ENCODE measurements at places on chromosomes 16 and 17. TPM values are rescaled to one million over a fixed set of nuclear protein-coding genes. Genes with fewer than 3 reads are reported as not detected.

DNA sequence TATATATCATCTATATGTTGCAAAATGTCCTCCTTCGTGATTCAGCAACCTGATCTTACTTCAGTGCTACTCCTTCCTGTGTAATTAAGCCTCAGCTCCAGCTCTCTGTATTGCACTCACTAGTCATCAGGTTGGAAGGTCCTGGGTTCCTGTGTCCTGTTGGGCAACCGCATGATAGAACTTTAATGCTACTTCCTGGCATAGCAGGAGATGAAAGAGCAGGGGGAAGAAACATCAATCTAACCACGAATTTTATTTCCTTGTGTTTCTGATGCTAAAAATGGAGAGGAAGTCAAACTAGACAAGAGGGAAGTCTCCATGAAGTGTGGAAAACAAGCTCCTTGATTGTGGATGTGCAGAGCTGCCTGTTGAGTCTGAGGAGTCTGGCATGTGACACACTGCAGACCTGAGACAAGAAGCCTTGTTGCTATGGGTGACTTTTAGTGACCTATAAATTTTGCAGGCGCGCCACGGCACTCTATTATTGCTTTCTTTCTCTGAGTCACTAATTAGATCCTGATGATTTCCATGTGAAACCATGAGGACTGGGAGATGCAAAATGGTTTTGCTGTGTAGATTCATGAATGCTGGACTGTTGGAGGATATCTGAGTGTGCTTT lies 25.6 kb downstream of the IGSF6 start:
- no peak for DNase-seq

- DNase-seq = no peak
These were observed 50.1 kb downstream of the GSG1L start for GRCh38 chr16:28013392-28013791.

GRCh38 chr17:13016881-13017654 lies 759 bp downstream of the ELAC2 start:
- DNase-seq = no peak

DNA sequence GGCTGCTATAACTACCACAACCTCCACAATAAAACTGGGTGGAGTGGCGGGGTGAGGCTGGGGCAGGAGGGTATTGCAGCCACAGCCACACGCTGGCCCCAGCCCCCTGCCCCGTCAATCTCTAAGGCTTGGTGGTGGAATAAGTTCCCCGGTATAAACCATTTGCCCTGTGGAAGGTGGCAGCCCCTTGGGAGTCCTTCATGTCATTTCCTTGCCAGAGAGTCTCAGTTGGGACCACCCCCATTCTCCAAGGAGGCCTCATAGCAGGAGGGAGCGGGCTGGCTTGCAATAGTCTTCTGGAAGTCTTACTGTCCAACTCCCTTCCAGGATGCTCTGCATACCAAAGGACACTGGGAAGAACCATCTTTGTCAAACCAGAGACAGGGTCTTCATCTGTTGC lies 19.4 kb downstream of the CD300A start:
- no peak for DNase-seq

- DNase-seq = no peak
These were observed 31.3 kb downstream of the NLRC5 start for GRCh38 chr16:57020651-57021050.

GRCh38 chr17:48544349-48545021 lies 424 bp downstream of the HOXB2 start:
- DNase-seq = peak; percentile 17

DNA sequence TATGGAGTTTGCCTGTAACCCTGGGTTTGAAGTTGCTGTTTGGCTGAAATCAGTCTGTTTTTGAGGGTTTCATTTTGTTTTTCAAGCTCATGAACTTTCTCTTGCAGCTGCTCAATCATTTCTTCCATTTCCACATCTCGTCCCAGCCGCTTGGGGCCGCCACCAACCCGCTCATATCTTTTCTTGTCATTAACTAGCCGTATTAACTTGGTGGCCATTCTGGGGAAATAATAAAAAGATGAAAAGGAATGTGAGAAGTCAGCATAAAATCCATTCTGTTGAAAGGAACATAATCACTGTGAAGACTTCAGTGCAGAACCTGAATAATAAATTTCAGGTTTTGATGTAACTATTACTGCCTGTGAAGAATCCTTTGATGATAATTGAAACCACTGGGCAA lies 11.5 kb downstream of the RPGRIP1L start:
- no peak for DNase-seq

DNA sequence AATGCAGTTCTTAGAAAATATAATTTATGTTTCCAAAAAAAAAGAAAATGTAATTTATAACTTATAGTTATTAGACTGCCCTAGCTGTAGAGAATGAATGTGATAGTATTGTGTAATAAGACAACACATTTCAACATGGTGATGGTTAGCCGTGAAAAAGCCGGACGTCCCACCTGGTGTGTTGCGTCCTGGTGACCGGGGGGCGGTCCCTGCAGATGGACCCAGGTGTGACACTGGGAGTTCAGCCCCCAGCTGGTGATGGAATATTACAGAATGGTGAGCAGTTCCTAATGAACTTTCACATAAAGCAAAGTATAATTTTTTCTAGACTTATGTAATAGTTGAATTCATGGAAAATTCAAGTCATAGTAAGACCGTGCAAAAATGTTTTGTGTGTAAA lies 132.8 kb downstream of the LAT start:
- no peak for DNase-seq

DNA sequence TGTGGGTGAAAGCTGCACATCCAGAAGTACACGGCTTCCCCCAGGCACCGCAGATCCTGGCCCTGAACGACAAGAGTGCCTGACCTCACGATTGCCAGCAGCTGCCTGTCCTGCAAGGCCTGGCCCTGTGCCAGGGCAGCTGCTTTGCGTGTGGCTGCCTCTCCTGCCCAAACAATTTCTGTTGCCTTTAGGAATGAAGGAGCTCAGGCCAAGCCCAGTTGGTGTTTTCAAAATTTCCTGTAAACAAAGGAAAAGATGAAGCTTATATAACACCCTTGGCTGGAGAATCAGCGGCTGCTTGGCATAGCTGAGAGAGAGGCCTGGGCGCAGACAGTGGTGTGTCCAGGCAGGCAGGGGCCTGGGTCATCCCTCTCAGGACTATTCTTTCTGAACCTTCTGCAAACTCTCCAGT lies 11.7 kb upstream of the SLC47A2 start:
- DNase-seq = peak; percentile 88

- DNase-seq = no peak
These were observed 139.5 kb downstream of the BCAS3 start for GRCh38 chr17:60817192-60817591.

DNA sequence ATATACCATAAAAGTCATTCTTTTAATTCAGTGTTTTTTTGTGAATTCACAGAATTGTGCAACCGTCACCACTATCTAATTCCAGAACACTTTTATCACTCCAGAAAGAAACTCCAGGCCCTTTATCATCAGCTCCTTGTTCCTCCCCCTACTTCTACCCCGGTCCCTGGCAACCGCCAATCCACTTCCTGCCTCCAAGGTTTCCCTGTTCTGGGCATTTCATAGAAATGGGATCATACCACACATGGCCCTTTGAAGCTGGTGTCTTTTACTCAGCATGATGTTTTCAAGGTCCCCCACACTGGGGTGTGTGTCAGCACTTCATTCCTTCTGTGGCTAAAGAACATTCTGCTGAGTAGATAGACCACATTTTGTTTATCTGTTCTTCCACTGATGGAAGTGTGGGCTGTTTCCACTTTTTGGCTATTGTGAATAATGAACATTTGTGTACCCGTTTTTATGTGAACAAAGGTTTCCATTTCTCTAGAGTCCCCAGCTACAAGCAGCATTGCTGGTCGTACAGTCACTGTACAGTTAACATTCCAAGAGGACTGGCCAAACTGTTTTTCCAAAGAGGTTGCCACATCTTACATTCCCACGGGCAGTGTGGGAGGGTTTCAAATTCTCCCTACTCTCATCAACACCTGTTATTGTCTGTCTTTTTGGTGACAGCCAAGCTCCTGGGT lies 75.8 kb upstream of the ZNF469 start:
- peak; percentile 60 for DNase-seq

DNA sequence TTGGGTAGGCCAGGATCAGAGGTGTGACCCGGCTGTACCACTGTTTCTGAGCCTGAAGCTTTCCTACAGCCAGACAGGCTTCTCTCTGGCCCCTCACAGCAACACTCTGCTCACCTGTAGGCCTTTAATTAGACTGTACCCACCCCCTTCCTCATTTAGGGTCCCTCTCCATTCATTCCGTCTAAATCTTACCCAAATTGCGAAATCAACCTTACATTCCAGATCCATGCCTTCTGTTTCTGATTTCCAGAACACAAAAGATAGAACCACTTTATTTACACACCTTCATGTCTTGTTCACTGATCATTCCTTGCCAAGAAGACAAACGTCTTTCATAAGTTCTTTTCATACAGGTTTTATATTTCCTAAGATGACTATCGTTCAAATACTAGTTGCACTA lies 160.8 kb downstream of the ZNF18 start:
- DNase-seq = no peak

Gene SMTNL2
- 588 TPM for total RNA-seq

Gene FXR2
- 100 TPM for total RNA-seq

Gene MT2A
- 823 TPM for total RNA-seq

Gene RARA
- total RNA-seq = 56.9 TPM

Gene KLHL10
- not detected for total RNA-seq

Measured in gastrocnemius medialis (tissue), 4 donors.